ENCODE measurements at places on chromosomes 1 and 21.

DNA sequence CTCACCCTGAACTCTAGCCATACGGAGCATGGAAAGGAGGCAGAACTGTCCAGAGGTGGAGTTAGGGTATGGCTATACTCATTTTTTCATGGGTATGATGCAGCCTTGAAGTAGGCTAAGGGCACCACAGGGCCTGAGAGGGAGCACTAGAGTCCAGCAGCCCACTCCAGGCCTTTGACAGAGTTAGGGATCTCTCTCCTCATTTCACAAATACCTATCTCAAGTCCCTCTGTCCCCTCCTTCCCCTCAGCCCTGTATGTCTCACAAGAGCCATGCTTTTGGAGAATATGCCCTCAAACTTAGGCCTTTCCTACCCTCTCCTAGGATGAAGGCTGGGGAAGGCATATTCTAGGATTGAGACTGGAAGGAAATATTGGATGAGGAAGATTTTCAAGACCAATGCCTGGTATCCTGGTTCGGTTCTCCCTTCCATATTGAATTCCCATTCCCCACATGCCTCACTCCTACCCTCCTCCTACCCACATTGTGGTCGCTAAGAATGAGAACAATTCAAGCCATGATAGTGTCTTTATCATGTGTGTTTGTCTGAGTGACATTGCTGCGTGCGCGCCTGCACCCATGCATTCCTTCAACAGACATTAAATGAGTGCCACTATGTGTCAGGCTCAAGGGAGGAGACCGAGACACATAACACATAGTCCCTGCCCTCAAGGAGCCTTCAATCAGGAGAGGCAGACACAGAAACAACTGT is 2.6 kb upstream of the NECTIN4 start:
- no peak for DNase-seq

DNA sequence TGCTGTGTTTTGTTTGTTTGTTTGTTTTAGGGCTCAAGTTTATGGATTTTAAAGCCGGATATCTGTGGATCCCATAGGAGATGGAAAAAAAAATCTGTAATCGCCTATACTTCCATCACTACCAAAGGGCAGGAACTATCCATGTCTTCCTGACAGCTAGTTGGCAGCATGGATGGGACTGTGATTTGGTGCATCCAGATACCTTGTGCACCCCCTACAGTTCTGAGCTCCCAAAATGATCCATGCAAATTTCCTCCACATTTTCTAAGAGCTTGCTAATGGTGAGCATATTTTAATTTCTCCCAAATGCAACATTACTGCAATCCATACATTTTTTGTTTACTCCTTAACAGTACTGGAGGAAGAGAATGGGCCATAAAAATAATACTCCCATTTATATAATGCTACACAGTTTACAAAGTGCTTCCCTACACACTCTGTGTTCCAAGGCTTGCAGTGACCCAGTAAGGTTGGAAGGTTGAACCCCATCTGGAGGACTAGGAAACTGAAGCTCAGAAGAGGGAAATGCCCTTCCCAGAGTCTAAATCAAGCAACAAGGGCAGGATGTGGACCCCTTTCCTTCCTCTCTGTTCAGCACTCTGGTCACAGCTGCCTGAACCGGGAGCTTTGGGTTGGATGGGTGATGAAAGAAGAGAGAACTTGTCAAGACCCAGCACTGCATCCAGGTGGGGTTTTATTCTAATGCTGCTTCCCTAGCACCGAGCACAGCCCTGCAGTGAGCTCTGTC is 48.0 kb downstream of the CAPN8 start:
- no peak for DNase-seq

DNA sequence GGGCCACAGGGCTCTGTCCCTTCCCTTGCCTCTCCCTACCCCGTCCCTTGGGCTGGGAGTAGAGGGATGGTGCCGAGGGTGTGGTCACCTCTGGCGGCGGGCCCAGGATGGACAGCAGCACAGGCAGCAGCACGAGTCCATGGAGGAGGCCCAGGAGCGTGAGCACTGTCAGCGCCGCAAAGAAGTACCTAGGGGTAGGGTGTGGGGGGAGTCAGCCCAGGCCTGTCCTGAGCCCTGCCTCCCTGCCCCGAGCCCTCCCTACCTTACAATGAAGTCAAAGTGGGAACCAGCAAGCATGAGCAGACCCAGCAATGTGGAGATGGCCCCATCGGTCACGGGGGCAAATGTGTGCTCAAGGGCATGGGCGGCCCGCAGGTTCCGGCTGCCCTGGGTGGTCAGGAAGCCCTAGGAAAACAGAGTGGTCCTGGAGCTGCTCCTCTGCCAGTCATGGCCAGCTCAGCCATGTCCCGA is 14.7 kb downstream of the BTBD19 start:
- no peak for DNase-seq

DNA sequence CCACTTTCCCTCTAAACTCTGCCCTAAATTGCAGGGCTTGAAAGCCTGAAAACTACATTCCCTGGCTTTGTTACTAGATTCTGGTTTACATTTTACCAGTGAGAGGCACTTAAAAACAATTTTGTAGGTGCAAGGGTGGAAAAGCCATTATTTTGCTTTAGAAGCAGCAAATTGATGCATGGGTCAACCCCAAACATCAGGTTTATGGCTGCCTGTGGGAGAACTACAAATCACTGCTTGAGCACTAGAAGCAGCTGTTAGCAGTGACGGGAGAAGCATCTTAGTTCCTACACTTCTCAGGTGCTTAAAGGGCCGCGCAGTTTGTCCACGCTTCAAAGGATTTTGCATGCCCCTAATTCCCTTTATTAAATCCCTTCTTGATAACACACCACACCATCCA is 417.2 kb downstream of the PCP4 start:
- no peak for DNase-seq

DNA sequence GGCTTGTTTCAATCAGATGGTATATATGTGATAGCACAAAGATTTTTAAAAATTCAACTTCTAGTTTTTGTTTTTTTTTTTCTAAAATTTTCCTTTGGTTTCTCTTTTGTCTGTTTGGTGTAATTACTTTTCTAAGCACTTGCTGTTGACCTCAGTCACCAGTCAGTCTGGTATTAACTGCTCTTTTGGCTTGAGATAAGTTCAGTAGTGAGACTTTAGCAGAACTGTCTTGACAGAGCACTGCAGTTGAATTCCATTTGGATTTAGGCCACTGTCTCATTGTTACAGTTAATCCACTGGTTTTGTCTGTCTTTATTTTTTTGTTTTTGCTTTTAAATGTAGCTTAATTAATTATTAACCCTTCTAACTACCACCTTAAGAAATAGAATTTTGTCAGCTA is 36.2 kb downstream of the OSBPL9 start:
- DNase-seq = no peak

GRCh38 chr1:205545001-205545919 is 40.8 kb downstream of the CDK18 start:
- no peak for DNase-seq

DNA sequence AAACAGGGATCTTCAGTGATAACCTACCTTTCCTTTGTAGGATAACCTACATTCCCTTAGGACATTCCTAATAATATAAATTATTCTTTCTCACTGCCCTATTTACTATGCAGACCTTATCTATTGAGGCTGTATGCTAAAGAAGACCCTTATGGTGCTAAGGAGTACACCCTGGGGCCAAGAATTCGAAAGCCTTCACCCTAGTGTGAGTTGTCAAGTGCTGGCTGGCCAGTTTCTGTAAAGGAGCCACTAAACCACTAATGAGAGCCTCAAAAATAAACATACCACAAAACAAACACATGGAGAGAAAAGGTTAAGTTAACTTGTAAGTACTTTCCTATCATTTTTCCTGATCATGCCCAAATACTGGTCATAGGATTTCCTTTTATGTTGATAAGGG is 315.0 kb upstream of the CAMK1G start:
- DNase-seq = no peak

DNA sequence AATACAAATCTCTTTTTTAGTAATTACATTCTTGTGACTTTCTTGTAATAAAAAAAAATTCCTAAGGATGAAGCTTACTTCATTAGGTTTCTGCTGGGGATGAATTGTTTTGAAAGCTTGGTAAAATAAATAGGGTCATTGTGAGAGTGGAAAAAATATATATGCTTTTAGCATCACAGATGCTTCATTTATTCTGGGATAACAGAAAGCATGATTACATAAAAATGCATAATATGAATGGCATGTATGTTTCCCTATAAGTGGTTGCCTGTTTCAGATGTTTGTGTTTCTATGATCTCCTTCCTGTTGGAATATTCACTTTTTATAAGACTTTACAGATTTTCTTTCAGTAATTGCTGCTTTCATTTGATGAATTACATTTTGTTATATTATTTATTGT is 42.3 kb downstream of the HMCN1 start:
- no peak for DNase-seq

DNA sequence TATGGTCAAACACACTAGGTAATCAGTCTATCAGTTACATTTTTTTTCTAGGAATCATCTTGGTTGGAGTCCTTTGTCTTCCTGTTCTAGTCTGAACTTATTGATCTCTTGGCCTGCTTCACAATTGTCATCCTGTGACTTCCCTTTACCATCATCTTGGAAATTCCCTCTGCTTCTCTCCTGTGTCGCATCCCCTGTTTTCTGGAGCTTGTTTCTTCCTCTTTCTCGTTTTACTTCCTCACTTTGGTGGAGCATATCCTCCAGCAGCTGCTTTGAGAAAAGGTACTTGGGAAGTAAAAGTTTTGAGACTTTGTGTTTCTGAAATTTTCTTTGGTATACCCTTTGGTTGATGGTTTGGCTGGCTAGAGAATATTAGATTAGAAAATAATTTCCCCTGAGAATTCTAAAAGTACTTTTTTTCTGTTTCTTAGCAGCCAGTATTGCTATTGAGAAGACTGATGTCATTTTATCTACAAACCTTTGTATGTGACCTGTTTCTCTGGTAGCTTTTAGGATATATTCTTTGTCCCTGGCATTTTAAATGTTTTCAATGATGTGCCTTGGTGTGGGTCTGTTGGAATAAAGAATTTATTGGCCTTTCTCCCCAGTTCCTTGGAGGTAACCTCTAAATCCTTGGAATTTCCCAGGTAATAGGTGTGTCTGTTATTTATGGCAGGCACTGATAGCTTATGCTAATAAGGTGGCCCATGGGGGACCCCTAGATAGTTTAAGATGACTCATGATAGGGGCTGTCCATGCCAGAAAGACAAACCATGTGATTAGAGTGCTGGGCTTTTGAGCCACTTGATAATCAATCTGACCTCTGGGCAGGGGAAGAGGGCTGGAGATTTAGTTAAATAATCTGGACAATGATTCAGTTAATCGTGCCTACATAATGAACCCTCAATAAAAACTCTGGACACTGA is 6.1 kb upstream of the MYCL start:
- no peak for DNase-seq

DNA sequence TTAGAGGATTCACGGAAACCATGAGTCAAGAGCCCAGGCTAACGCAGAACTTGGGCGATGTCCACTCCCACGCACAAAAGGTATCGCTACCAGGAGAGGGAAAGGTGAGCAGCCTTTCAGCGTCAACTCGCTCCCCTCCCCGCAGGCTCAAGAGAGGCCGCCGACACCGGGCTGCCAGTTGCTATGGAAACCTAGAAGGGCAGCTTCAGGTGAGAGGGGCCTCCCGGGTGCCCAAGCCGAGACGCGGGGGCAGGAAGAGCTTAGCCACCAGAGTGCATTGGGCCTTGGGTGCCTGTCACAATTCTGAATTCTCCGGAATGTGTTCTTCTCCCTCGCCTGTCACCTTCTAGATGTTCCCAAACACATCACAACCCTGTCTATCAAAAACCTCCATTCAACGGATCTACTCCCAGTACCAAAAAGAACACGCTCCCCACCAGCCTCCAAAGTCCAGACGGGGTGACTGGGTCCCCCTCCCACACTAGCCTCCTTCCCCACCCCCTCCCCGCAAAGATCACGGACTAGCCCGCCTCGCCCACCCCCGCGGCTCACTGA is 694 bp downstream of the MEAF6 start:
- DNase-seq = peak; percentile 25

- DNase-seq = no peak
Measured at GRCh38 chr1:168656485-168656884, 72.5 kb downstream of the DPT start.

- DNase-seq = no peak
Measured at GRCh38 chr1:233614743-233615521, 1.0 kb downstream of the KCNK1 start.

DNA sequence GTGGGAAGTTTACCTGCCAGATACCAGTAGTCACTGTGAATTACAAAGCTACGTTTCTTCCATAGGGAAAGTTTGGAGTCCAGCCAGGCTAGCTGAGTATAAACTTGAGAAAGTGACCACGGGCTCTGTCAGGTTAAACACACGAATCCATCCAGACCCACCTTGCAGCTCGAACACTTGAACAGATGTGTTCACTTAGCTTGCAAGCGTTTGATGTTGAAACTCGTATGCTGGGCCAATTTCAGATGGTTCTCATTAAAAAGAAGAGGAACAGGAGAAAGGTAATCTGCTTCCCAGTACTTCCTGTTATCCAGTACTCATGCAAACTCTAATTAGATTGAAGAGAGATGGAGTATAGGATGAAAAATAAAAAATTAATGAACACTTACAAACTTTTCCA is 636.4 kb downstream of the SMYD3 start:
- no peak for DNase-seq

DNA sequence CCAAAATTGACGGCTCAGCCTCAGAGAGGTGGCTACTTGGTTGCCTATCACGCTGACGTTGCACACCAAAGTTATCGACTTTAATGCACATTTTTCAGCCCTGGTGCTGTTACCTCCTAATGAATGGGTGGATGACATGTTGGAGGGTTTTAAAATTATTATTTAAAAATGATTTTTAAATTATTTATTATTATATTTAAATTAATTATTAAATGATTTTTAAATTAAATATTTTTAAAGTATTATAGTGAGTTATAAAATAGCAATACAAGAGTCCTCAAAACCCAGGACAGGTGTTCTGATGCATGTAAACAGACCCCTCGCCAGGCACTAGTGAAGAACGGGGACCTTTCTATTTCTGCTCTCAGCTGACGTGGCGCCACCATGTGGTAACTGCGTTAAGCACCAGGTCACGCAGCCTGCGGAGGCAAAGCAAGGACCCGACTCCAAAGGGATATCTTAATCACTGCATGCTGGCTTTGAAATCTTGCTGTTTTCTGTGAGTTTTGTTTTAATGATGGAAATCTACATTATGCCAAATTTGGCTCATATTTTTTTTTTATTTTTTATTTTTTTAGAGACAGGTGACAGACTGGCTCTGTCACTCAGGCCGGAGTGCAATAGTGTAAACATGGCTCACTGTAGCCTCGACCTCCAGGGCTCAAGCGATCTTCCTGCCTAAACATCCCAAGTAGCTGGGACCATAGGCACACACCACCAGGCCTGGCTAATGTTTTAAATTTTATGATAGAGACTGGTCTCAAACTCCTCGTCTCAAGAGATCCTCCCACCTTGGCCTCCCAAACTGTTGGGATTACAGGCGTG is 22.6 kb downstream of the CASP9 start:
- no peak for DNase-seq

GRCh38 chr1:92376345-92376744 is 77.5 kb downstream of the RPAP2 start:
- no peak for DNase-seq

GRCh38 chr1:241330619-241331327 is 26.2 kb downstream of the RGS7 start:
- no peak for DNase-seq

GRCh38 chr21:15122241-15122640 is 57.4 kb upstream of the NRIP1 start:
- DNase-seq = no peak

GRCh38 chr1:45531873-45532272 is 10.2 kb upstream of the PRDX1 start:
- DNase-seq = no peak
